ENCODE measurements at places on chromosomes 12 and 14.

DNA sequence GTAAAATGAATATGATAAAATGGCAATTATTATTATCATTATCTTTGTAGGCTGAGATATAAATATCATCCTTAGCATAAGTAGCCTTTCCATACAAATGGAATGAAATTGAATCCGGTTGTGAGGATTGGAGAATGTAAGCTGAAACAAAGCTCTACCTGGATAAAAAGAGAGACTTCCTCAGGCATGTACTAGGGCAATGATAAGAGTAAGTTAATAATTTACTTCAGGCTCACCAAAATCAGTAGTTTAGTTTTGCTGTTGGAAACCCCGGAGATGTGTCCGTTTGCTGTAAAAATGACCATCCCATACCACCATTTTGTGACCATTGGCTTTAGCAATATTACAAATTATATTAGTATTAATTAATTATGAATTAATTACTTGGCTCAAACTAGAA lies 96.3 kb downstream of the C12orf75 start:
- DNase-seq: peak; percentile 10
- H3K36me3 ChIP-seq: no peaks in the 10 kb centered on the region
- no peak overlapping the region for H3K27ac ChIP-seq
- H3K27me3 ChIP-seq: no peaks in the 10 kb centered on the region

GRCh38 chr14:37594238-37594970 lies 645 bp downstream of the FOXA1 start:
- DNase-seq: peak; percentile 95
- H3K4me1 ChIP-seq: peaks cover 10% of the 10 kb centered on the region
- H3K36me3 ChIP-seq: peaks cover 1% of the 10 kb centered on the region
- H3K27me3 ChIP-seq: peaks cover 42% of the 10 kb centered on the region
- peak overlapping the region; percentile 90 for H3K4me3 ChIP-seq

- H3K4me1 ChIP-seq: no peaks in the 10 kb centered on the region
- H3K27me3 ChIP-seq: no peaks in the 10 kb centered on the region
- no peak overlapping the region for H3K4me3 ChIP-seq
- DNase-seq: no peak
Measured at GRCh38 chr12:132724506-132725241, 14.0 kb downstream of the PGAM5 start.

- no peaks in the 10 kb centered on the region for H3K27me3 ChIP-seq
- H3K4me1 ChIP-seq: no peaks in the 10 kb centered on the region
- no peaks in the 10 kb centered on the region for H3K36me3 ChIP-seq
- DNase-seq: no peak
- no peak overlapping the region for H3K27ac ChIP-seq
Measured at GRCh38 chr12:14892726-14893505, 7.3 kb upstream of the MGP start.

DNA sequence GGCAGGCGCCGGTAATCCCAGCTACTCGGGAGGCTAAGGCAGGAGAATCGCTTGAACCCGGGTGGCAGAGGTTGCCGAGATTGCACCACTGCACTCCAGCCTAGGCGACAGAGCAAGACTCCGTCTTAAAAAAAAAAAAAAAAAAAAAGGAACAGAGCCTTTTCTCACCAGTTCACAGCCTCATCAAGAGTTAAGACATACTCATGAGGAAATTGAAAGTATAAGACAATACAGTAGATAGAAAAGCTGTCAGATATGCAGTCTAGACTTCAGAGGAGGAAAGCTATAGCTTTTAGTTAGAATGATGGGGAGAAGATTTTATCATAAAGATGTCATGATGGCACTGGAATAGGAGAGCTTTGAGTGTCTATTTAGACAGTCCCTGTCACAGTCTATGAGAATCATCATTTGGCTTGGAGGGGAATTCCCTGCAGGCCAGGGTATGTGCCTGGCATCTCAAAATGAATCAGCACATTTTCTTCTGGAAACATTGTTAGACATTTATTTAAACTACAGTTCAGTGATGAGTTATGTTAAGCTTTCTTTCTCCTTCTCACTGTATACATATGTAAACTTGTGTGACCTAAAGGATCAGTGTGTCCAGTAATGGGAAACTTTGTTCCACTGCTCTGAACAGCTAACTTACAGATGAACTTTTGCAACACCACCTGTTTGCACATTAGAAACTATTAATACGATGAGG lies 2.9 kb upstream of the RAB35 start:
- H3K36me3 ChIP-seq: no peaks in the 10 kb centered on the region
- no peaks in the 10 kb centered on the region for H3K27me3 ChIP-seq
- H3K4me3 ChIP-seq: no peak overlapping the region
- peaks cover 23% of the 10 kb centered on the region for H3K4me1 ChIP-seq
- H3K27ac ChIP-seq: peak overlapping the region; percentile 52

- peaks cover 2% of the 10 kb centered on the region for H3K36me3 ChIP-seq
Measured at GRCh38 chr12:12715128-12715458, 2.1 kb upstream of the CDKN1B start.

Data from small intestine (tissue), 16 donors.